SHP77 treated with DMSO at 0.1 percent for 48 hours (cell line): ENCODE measurements at places on chromosomes 13 and 19.

DNA sequence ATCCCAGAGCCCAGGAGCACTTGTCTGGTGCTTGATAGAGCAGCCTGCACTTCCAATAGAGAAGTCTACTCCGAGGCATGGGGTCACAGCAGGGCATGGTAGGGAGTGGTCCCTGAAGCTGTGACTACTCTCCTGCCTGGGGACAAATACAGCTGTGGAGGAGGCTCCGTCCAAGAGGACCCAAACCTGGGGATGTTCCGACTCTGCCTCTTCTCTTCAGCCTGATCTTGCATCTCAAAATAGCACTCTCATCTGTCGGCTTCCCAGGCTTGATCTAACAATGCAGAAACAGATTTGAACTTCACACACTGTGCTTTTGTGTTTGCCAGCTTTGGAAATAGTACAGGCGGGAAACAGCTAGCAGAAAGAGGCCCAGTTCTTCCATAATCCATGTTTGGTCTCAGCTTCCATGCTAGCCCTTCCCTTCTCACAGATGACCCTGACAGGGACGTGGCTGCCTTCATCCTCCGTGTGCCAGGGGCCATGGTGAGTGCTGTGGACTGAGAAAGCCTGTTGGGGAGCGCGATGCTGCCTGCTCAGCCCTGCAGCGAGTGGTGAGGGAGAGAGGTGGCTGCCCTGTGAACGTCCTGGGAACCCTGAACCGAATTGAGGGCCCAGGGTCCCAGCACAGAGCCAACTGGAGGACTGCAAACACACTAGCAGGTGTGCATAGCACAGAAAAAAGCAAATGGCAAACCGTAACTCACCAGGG, 150.3 kb upstream of the GPR12 start:
- DNase-seq, result no peak

- no peak for DNase-seq
Observed at GRCh38 chr13:30004204-30004603, 153.8 kb upstream of the UBL3 start.

GRCh38 chr19:7340959-7341837, 7.5 kb upstream of the ARHGEF18 start:
- DNase-seq, result peak; percentile 25

DNA sequence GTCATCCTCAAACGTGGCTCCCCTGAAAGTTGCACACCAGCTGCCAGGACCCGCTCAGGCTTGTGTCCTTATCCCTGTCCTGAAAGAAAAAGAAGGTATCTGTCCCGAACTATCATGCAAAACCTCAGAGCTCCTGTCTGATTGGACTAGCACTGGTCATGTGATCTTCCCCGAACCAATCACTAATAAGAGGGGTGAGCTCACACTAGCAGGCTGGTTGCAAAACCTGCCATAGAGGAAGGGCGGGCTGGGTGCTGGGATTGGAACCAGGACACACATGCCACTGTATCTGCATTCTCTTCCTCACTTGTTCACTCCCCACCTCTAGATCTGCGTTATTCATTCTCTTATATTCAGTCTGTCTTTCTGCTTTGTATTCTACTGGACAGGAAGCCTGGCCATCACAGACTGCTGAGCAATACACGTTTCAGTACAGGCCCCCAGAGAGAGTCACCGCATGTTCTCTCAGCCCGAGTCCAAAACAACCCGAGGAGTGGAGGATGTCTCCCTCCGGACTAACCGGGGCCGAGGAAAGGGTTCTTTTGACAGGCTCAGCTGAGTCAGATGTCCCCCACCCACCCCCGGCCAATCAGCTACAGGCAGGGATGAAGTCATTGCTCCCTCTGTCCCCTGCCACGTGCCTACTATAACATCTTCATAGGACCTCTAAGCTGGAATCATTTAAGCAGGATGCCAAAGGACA, 97.7 kb downstream of the SIPA1L3 start:
- DNase-seq, result peak; percentile 97

GRCh38 chr19:19602136-19602712, 16.3 kb downstream of the PBX4 start:
- no peak for DNase-seq

DNA sequence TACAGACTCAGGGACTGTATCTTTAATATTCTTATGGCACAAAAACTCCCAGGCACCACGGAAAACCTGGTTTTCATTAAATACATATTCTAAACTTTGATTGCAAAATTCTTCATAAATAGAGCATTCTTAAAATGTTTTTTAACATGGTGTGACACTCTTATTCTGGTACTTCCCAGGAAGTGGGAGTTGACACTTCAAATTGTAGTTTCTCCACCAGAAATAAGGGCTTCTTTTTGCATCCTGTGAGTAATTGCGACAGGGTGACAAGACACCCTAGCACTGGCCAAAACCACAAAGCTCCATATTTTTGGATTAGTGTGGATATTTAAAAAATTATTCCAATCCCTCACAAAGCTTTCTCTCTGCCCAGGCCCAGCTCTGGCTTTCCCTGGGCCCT, 43.6 kb upstream of the MTIF3 start:
- no peak for DNase-seq

DNA sequence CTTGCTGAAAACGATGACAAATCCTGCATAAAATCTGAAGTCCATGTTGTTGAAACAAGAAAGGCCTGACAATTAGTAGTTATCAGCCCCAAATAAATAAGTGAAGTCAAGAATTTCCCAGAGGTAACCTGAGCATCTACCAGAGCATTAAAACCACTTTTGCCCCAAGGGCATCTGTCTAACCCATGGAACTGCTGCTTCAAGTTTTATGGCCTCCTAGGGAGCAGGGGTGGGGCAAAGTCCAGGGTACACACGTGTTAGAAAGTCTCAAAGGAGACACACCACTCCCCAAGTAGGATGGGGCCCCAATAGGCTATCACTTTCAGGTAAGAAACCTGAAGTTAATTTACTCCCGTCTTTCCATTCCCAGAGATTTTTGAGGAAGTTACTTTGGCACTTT, 81.1 kb downstream of the CACNA1A start:
- DNase-seq, result no peak

- no peak for DNase-seq
Observed at GRCh38 chr13:113150550-113151365, 7.7 kb upstream of the PROZ start.

GRCh38 chr19:30593356-30593755, 221.2 kb downstream of the ZNF536 start:
- DNase-seq, result no peak

- no peak for DNase-seq
Observed at GRCh38 chr13:33205224-33205623, 80.3 kb downstream of the STARD13 start.

GRCh38 chr13:32911506-32911905, 104.7 kb upstream of the KL start:
- peak; percentile 47 for DNase-seq

DNA sequence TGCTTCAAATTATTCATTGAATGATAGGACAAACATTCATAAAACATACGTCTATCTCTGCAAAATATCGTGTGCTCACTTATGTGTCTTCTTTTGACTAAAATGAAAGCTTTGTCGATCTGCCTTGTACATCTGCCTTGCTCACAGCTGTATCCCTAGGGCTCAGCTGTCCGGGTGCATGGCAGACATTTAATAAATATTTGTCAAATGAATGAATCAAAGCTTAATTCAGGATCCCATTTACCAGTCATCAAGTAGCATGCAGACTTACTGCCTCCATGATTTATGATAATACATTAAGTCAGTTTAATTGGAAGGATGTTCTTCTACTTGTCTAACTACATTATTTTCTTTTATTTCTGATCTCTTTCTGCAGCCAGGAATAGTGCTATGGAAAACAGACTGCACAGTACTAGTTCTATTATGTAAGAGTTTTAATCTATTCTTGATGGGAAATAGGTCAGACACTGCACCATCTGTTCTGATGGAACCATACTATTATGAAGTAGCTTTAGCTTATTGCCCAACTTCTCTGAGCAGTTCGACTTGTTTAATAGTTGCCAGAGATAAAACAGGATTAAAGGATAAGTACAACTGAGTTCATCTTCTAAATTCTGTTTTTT, 13.2 kb downstream of the SLC46A3 start:
- DNase-seq, result no peak

- no peak for DNase-seq
Observed at GRCh38 chr19:28402701-28403290, 810.2 kb downstream of the UQCRFS1 start.

DNA sequence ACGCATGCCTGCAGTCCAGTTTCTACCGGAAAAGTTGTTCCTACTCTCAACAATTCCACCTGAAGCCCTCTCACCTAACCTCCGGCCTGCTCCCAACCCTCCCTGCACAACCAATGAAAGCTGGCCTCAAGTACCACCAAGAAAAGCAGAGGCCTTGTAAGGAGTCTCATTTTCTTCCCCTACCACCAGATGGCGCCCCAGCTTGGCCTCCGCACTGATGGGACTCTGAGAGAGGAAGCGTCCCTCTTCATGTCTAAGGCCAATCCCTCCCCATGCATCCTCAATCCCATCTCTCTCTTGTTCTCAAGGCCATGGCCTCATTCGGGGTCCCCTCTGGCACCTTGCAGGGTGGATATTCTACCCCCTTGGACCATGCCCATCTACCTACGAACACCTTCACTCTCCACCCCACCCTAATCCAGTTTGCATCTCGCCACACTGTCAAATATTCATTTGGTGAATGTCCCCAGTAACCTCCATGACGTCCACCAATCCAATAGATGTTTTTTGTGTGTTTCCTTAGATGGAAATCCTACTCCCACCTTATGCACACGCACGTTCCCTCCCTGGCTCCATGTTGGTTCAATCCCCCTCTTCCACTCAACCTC, 412.8 kb downstream of the ZNF536 start:
- DNase-seq, result no peak

GRCh38 chr19:43595605-43595998, 332 bp downstream of the IRGQ start:
- DNase-seq, result no peak

GRCh38 chr13:108368250-108368905, 98.9 kb downstream of the TNFSF13B start:
- DNase-seq, result no peak

DNA sequence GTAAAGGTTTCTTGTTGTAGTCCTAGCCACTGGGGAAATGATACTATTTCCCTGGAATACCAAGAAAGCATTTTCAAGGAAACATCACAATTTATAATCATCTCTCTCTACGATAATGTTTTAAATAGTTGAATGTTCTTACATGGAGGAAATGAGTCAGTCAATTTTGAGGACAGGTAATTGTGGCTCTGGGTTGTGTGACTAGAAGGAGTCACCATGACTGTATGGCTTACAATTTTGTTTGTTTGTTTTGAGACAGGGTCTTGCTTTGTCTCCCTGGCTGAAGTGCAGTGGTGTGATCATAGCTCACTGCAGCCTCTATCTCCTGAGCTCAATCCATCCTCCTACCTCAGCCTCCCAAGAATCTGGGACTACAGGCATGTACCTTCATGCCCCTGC, 47.4 kb downstream of the COG3 start:
- no peak for DNase-seq
